ENCODE measurements at places on chromosomes 11 and 22.

DNA sequence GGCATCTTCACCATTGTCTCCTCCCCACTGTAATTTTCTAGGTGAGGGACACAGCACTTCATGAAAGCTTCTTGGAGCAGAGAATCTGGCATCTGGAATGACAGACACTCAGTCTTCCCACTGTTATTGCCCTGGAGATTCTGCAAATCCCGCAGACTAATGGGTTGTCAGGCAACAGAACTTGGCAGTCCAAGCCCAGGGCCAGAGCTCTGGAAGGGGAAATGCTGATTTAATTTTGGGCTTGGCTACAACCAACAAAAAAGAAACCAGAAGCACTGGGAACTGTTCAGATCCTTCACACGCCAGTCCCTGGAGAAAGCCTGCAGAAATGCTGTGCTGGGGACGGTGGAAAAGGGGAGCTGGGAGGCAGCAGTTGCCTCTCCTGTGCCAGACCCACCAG lies 71.5 kb upstream of the BID start:
- DNase-seq: no peak

DNA sequence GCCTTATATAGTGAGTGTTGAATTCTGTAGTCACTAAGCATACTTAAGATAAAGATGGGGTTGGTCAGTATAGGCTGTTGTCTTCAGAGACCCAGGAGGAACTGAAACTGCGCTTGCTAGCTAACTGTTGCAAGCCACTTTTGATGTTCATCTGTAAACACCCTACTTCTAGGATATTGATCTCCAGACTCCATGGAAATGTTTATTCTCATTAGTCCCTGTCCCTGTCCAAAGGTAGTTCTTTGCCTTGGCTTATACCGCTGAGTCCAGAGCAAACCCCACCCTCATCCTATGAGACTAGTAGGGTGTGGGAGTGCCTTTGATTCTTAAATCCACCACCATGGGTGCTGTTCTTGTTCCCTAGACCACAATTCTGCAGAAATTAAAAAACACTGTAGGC lies 36.4 kb downstream of the DEPDC5 start:
- DNase-seq: no peak

DNA sequence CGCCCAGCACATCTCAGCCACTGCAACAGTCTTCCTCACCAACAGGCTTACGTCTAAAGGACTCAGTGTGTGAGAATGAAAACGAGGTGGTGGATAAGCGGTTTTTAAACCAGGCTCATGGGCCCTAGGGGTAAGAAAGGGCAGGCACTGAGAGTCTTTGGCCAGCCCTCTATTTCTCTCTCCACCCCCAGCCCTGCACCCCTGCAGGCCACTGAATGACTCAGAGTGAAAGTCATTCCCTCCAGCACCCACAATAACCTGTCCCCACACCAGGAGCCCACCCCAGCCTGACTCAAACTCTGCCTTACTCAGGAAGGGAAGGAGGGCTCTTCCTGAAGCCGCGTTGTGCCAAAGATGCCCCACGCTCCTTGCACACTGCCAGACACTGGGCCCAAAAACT lies 72.0 kb downstream of the LARGE1 start:
- DNase-seq: no peak

GRCh38 chr11:125224391-125225021 lies 60.0 kb downstream of the PKNOX2 start:
- no peak for DNase-seq

DNA sequence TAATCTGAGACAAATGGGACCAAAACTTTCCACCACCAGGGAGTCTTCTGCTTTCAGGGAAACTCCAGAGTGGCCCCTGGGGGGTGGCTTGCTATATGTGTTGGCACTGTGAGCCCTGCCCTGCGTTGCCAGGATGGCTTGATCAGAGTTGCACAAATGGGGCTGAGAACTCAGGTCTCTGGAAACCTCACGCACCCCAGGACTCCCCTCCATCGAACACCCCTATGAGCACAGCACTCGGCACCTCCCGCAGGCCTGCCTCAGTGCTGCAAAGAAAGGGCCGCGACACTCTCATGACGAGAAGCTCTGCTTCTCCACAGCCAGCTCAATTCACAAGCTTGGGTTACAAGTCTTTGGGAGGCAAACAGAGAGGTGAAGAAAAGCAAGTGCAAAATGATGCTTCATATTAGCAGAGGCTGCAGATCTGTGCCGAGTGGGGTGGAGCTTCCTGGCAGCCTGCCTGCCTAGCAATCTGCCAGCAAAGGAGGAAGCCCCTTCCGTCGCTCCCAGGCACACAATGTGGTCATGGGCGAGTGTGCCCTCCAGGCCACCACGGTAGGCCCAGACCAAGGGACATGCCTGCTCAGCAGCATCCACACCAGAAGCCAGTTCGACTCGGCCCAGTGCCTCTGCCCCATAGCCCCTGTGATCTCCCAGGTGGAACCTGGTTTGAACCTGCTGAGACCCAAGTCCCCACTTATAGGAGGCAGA lies 55.7 kb downstream of the MYH9 start:
- no peak for DNase-seq

GRCh38 chr11:101848262-101848661 lies 66.5 kb upstream of the CEP126 start:
- no peak for DNase-seq

DNA sequence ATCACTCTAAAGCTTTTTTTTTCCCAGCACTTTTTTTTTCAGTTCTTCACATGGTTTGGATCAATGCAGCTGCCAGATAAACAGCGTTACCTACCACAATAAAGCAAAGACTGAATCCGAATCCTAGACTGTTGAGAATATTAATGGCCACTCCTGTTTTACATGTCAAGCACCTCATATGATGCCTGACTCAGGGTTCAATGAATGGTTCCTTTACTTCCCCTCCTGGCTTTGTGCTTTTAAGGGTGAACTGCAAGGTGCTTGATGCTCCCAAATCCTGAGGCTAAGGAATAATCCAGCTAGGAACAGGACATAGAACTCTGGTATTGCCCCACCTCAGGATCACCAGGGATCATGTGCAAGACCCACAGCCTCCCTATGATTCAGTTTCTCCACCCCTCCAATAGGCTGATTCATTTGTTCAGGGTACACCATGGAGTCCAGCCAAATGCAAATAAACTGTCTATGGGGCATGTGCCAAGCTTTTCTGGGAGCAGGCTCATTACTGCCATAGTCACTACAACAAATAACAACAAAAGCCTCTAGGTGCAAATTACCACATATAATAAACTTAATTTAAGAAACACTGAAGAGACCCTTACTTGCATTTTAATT lies 104.3 kb downstream of the GAB2 start:
- no peak for DNase-seq

- no peak for DNase-seq
Measured at GRCh38 chr11:94975599-94975998, 2.1 kb downstream of the KDM4D start.

GRCh38 chr11:119341222-119342022 lies 739 bp upstream of the C1QTNF5 start:
- DNase-seq: no peak

GRCh38 chr22:39151329-39151975 lies 1.0 kb downstream of the CBX7 start:
- DNase-seq: no peak

- no peak for DNase-seq
Measured at GRCh38 chr22:50257041-50257440, 4.4 kb downstream of the MAPK12 start.

GRCh38 chr11:72760539-72761405 lies 8.6 kb upstream of the ARAP1 start:
- no peak for DNase-seq

DNA sequence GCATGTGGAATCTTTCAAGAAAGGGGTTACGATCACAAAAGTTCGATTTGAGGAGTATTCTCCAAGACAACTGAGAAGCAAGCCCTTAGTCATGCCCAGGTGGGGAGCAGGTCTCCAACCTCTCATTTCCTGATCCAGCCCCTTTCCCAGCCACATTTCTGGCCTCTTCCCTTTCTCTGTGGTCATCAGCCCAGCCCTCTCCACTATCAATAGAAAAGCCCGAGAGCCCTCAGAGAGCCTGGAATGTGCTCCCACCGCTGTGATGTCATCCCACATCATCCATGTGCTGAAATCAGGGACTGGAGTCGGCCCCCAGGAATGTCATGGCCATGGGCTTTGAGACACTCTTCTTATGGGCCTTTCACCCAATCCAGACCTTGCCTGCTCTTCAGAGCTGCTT lies 62.6 kb downstream of the KCNJ1 start:
- no peak for DNase-seq

- DNase-seq: no peak
Measured at GRCh38 chr22:49540913-49541692, 286.6 kb downstream of the BRD1 start.

DNA sequence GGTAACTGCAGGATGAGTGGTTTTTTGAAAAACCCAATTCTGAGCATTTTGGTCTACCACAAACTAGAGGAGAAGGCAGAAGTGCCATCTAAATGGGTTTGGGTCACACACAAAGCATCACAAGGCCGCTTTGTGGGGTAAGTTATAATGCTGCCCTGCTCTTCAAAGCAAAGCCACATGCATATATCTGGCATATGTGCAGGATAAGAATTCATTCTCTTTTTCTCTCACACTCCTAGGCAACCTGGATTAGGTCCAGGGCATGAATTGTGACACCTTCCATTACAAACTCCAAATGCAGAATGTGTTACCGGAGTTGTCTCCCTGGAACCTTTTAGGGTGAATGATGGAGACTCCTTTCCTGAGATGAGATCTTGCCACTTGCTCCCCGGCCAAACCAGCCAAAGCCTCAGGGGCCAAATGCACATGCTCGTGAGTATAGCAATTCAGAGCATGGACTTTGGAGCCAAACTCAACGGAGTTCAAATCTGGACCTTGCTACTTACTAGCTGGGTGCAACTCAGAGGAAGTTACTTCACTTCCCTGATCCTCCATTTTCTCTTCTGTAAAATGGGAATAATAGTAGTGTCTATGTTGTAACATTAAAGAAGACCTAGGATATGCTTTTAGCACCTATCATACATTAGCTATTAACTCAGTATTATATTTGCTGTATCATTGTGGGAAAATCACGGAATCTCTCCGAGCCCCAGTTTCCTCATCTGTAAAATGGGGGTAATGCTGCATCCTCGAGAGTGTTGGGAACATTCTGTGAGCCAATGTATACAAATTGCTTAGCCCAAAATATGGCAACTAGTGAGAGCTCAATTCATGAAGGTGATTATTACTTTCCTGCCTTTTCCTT lies 96.6 kb downstream of the COMMD9 start:
- DNase-seq: no peak

DNA sequence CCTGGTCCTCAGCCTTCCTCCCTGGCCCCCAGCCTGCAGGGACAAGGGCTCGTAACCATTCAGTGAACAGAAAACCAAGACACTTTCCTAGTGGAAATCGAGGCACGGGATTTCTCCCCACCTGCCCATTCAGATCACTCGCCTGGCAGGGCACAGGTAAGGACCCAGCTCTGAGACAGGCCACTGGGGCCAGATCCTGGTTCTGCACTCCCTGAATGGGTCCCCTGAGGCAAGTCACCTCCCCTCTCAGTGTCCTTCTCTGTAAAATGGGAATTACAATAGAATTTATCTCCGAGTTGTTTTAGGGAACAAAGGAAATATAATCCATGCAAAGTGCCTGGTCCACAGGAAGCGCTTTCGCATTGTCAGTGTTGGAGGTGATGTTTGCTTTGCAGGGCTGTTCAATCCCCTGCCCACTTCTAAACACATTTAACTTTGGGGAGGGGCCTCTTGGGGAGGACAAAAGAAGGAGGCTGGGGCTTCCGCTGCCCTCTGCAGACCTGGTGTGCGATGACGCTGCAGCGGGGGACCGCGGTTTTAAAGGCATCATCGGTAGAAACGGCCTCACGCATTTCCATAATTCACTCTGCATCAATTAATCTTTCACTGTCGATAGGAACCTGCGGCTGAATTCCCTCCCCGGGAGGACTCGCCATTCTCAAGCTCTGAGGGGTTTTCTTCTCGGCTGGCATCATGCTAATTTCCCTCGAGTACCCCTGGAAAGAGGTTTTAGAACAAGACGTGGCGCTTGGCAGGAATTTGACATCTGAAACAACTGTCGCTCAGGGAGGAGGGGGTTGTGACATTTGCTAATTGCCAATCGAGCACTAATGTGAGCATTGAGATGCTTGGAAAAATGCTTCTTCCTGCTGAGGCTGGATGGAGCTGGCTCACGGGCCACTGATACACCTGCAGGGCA lies 70.4 kb upstream of the FGF3 start:
- no peak for DNase-seq

- no peak for DNase-seq
Measured at GRCh38 chr11:2805388-2806056, 80.1 kb downstream of the CDKN1C start.

DNA sequence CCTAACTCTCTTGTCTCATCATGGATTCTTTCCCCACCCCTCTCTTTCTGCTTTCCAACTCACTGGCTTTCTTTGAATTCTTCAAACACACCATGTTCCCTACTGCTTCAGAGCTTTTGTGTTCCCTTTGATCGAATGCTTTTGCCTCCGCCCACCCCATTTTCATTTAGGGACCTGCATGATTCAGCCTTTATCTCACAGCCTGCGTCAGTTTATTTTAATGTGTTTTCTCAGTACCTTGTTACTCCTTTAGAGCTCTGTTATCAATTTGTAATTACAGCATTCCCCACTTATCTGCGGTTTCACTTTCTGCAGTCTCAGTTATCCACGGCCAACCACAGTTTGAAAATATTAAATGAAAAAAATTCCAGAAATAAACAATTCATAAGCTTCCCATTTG lies 451.3 kb downstream of the METTL15 start:
- DNase-seq: no peak

- DNase-seq: no peak
Measured at GRCh38 chr11:65399249-65399648, 12.8 kb downstream of the FRMD8 start.

DNA sequence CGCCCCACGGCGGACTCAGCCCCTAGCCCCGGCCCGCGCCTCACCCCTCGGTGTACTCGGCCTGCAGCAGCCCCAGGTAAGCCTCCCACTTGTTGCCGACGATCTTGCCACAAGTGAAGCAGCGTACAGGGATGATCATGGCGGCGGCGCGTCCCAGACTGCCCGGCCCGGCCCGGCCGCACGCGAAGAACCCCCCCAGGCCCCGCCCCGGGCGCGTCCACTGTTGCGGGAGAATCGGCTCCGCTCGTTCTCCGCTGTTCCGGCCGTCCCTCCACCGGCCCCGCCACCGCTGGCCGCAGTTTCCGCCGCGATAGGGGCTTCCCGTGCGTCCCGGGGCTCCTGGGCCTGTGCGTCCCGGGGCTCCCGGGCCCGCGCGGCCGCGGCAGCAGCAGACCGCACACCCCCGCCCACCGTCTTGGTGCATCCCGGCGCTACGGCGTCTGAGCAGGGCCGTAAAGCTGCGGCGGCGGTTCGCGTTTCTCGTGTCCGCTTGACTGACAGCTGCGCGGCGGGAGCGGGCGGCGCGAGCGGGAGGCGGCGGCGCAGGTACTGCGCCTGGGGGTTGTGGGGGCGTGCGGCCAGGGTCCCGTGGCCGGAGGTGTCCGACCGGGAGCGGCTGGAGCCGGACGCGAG lies at the start of the genes POLR2L and TSPAN4:
POLR2L (minus strand) TSS at position 160 of the 633 bp plus-strand sequence; CDS start at position 139, 21 bp downstream.
TSPAN4 (plus strand) TSS at position 483 of the 633 bp plus-strand sequence. CDS start 7,453 bp downstream, outside the sequence.
- peak; percentile 78 for DNase-seq

- no peak for DNase-seq
Measured at GRCh38 chr22:26391623-26392022, 37.4 kb upstream of the ASPHD2 start.

- DNase-seq: no peak
Measured at GRCh38 chr11:128155590-128155989, 431.8 kb downstream of the ETS1 start.
